ENCODE measurements at places on chromosomes 16 and 17.

DNA sequence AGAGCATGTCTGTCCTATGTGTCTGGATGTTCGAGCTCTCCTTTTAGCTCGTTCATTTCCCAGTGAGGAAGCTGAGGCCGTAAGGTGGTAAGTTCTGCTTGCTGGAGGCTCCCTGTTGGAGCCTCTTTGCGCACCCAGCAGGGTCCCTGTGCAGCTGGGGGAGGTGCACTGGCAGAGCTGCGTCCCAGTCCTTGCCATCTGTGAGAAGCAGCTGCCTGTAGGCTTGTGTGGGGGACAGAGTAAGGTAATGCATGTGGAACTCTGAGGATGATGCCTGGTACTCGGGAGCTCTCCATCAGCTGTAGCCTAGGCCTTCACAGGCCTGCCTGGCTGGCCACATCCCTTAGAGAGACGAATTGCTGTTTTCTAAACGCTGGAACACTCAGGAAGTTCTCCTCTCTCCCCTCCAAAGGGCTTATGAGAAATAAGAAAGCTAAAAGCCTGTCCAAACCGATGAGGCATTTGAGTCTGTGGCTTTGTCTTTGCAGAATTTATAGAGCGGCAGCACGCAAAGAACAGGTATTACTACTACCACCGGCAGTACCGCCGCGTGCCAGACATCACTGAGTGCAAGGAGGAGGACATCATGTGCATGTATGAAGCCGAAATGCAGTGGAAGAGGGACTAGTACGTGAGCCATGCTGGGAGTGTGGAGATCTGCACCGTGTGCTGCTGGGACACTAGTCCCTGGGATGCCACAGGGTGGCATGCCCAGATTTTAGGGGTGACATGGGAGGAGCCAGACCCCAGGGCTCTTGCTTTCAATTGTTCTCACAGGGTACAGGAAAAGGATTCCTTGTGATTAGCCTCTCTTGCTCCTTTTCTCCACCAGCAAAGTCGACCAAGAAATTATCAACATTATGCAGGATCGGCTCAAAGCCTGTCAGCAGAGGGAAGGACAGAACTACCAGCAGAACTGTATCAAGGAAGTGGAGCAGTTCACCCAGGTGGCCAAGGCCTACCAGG lies 1.6 kb downstream of the NDUFB10 start:
- peak; percentile 28 for DNase-seq

DNA sequence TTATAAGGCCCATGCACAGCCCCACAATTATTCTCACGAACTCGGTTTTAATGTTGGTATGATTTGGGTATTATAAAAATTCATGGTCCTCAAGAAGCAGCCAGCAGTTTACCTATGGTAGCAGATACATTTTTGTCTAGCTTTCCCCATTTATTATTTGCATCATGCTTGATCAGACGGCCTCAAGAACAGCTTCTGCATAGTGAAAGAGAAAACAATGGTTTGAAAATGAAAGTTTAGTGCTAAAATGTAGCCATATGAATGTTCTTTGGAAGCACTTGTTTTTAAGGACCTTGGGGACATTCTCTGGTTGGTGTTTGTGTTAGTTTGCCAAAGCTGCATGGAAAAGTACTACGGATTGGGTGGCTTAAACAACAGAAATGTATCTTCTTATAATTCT lies 72.4 kb upstream of the CPHXL start:
- no peak for DNase-seq

DNA sequence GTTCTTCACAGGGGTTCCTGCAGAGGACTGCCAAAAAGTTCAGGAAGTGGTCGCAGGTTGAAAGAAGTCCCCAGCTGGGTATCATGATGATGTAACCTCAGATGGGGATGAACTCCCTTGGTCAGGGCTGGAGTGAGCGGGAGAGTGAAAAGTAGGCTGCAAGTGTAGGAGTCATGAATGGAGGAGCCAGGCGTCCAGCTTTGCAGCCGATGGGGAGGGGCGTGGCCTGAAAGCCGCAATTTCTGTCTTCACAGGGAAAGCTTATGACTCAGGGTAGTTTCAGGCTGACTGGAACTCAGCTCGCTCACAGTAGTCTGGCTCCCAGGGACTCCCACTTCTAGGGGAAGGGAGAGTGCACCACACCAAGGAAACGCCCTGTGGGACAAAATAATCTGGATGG lies 70.0 kb upstream of the HS3ST3A1 start:
- DNase-seq = peak; percentile 34

- no peak for DNase-seq
Measured at GRCh38 chr16:21088143-21088542, 62.5 kb downstream of the DNAH3 start.

- no peak for DNase-seq
Measured at GRCh38 chr17:41212524-41213169, 13.8 kb upstream of the KRTAP9-2 start.

GRCh38 chr16:5917436-5918195 lies 820.0 kb upstream of the EEF2KMT start:
- no peak for DNase-seq

GRCh38 chr17:45851873-45852272 lies 7.2 kb downstream of the SPPL2C start:
- DNase-seq = no peak

GRCh38 chr17:48095611-48096010 lies 5.7 kb downstream of the CBX1 start:
- DNase-seq = peak; percentile 57

GRCh38 chr16:79753286-79753685 lies 152.7 kb upstream of the MAF start:
- no peak for DNase-seq

GRCh38 chr17:40909351-40909750 lies 24.3 kb upstream of the KRT20 start:
- peak; percentile 95 for DNase-seq

DNA sequence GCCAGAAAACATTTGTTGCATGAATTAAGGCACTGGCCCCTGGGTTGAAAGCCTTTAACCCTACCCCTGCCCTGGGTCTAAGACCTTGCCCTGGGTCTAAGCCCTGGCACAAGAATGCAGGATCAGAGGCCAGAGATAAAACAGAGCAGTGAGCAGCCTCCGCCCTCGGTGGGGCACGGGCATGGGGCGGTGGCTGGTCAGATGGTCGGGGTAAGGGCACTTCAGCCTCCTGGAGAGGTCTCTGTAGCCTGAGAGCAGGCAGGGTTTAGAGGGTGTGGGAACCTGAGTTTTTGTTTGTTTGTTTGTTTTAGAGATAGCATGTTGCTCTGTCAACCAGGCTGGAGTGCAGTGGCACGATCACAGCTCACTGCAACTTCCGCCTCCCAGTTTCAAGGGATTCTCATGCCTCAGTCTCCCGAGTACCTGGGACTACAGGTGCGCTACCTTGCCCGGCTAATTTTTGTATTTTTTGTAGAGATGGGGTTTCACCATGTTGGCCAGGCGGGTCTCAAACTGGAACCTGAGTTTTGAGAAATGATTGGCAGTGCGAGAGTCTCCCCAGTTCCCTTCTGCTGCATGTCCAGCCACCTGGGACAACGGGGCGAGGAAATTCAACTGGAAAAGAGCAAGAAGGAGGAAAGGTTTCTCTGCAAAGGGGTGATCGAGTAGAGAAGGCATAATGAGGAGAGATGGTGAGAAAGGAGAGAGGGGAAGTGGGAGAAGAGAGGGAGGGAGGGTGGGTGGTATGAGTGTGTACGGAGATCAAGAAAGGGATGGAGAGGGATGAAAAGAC lies 27.7 kb downstream of the TNS4 start:
- DNase-seq = no peak

GRCh38 chr17:8500609-8501008 lies 64.9 kb downstream of the NDEL1 start:
- no peak for DNase-seq

DNA sequence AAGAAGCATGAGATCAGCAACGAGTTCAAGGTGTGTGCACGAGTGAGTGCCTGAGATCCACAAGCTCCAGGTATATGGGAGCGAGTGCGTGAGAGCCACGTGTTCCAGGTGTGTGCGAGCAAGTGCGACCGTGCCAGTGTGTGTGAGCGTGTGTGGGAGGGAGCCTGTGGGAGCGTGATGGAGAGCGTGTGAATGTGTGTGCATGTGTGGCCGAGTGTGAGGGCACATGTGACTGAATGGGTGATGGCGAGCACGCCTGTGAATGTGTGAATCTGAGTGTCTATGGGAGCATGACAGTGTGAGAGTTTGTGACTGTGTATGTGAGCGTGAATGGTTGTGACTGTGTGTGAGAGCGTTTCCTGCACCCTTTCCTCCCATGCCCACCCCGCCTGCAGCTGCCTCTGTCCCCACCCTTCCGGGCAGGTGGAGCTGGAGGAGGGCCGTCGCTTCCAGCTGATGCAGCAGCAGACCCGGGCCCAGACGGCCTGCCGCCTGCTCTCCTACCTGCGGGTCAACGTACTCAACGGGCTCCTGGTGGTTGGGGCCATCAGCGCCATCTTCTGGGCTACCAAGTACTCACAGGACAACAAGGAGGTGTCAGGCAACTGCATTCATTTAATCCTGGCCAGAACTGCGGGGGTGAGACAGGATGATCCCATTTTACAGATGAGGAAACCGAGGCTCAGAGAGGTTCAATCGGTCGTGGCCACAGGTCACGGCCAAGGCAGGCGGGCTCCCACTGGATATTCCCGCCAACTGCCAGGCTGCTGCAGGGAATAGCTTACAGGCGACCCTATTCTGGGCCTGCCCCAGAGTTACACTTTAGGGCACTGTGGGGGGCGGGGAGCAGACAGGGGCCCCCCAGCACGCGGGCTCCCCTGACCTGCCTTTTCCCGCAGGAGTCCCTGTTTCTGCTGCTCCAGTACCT lies 3.7 kb downstream of the TMC8 start:
- no peak for DNase-seq

GRCh38 chr16:7344830-7345780 lies 12.5 kb downstream of the RBFOX1 start:
- no peak for DNase-seq

DNA sequence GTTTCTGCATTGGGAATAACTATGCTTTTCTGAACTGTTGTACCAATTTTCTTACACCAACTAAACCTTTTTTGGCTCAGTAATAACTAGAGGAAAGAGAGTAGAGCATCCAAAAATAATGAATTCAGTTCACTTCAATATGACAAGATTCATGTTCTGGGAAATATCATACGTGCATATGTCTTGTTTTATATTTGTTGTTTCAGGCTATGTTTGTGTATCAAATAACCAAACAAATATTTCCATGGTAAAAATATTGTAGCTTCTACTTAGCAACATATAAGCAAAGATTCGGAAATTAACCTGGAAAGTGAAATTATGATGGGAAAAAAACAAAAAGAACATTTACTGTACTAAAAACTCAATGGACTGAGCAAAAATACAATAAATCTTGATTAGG lies 503.2 kb downstream of the TMEM114 start:
- no peak for DNase-seq

- DNase-seq = no peak
Measured at GRCh38 chr16:12771341-12771798, 32.3 kb downstream of the CPPED1 start.

DNA sequence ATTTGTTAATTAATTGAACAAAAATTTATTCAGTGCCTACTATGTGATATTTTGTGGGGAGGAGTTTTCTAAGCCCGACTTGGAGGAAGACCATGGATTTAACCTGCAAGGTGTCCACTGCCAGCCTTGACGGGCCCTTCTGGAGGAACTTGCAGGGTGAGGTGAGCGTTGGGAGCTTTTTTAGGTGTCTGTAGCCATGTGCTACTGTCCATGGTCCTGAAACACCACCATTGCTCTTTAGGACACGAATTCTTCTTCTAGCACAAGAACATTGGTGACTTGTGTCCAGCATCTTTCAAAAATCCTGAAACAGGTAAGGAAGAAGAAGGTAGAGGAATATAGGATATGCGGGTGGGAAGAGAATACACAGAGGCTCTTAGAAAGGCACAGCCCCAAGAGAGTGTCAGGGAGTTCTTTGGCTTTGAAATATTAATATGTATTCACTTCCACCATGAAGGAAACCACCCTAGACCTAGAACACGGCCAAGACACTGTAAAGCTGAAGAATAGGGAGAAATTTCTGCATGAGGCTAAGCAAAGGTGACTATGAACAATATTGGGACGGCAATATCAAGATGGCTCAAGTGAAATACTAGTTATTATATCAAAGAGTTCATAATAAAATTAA lies 27.9 kb upstream of the OR4D1 start:
- DNase-seq = peak; percentile 55

- no peak for DNase-seq
Measured at GRCh38 chr16:75263291-75263962, 12.0 kb upstream of the BCAR1 start.

DNA sequence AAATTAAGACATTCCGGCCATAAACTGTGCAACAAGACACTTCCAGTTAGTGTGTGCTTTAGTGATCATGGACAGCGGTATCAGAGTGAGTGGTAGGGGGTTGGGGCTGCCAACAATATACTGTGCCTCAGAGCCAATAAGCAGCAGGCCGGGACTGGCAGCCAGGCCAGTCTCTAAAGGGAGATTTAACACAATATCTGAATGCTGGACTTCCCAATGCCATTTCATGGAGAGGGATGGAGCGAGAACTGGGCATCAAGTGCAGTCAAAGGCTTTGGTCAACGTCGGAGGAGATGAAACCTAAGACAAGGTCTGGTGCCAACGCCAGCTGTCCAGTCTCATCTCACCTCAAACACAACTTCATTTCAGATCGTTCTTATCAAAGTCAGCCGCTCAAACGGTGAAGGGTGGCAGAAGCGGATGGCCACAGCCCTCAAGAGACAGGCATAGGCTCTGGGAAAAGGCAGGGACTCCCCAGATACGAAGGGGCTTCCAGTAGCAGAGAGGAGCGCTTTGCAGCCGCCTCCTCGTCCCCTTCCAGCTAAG lies 935 bp downstream of the USP32 start:
- DNase-seq = peak; percentile 58

DNA sequence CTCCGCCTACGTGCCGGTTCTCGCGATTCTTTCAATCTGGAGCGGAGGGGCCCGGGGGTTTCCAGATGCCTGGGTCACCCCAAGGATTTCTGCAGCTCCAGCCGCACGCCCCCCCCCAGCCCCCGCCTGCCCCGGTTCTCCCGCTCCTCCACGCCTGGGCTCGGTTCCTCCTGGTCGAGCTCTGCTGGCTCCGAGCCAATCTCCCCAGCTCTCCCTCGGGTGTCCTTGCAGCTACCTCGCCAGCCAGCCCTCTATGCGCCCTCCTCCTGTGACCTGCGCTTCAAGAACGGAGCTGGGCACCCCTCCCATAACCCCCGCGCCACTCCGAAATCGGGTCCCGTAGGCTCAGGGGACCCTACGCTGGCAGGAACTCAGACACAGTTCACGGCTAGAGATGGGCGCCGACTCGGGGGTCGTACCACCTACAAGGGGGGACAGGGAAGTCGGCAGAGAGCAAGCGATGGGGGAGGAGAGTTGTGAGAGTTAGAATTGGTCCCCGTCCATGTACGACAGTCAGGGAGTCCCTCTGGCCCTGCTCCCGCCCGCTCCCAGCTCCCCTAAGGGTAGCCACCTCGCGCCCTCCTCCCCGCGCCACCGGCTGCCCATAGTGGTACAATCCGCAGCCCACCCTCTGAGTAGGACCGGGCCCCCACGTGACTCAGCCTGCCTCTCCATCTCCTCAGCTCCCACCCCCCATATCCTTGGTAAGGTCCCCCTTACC lies 961 bp downstream of the FGF11 start:
- DNase-seq = no peak

Data from AG10803 (cell line).